Stimulated activated CD8-positive, alpha-beta memory T cell treated with anti-CD3 and anti-CD28 coated beads, Interleukin-4, amount 100 ng/mL, for 4 hours (primary cell): ENCODE measurements at places on chromosomes 6 and 20.
A peak's percentile ranks its signal among the peaks of the same experiment; 100 is the strongest.

DNA sequence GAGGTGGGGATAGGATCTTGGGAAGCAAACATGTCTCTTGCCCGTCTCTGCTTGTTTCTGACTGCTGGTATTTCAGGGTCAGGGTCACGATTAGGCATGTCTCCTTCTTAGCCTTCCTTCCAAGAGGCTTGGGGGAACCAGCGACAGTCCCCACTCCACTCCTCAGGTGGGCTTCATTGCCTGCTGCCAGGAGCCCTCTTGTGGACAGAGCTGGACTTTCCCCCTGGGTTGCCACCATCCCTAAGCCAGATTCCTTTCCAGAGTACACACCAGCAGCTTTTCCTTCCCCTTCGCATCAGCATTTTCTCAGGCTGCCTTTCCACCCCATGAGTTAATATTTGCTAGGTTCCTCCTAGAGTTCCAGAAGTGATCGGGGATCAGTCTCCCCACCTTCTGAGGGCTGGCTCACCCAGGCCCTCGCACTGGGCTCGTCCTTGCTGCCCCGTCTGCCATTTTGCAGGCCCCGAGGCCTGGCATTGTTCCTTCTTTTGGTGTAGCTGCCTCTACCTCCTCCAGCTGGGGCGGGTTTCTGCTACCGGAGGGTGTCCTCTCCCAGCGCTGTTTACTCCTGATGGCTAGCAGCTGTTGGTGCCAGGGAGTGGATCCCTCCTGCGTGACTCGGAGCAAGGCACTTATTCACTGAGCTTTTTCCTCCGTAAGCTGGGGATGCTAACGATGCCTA, 8.8 kb upstream of the C20orf144 start:
- no peak for DNase-seq

- DNase-seq: no peak
Observed at GRCh38 chr20:57002066-57002570, 264.3 kb downstream of the BMP7 start.

DNA sequence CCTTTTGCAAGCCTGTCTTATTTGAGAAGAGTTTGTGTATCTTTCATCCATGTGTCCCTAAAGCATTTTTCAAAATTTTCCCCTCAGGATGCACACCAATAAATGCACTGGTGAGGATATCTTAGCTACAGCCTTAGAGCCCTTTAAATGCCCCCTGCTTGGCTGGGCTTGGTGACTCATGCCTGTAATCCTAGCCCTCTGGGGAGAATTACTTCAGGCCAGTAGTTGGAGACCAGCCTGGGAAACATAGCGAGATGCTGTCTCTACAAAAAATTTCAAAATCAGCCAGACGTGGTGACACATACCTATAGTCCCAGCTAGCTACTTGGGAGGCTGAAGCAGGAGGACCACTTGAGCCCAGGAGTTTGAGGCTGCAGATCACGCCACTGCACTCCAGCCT, 33.8 kb upstream of the PLCB4 start:
- DNase-seq: no peak

DNA sequence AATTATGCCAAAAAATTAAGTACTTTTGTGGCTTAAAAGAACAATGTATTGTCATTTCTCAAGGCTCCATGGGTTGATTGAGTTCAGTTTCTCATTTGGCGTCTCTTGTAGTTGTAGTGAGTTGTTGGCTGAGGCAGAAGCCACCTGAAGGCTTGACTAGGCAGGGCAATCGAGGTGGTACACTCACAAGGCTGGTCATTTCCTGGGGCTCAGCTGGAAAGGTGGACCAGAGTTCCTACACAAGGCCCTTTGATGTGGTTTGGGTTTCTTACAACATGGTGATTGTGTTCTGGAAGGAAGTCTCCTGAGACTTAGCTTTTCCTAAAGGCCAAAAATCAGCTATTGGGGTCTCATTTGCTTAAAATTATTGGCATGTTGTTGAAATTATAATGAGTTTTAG, 22.6 kb downstream of the MAS1 start:
- no peak for DNase-seq

DNA sequence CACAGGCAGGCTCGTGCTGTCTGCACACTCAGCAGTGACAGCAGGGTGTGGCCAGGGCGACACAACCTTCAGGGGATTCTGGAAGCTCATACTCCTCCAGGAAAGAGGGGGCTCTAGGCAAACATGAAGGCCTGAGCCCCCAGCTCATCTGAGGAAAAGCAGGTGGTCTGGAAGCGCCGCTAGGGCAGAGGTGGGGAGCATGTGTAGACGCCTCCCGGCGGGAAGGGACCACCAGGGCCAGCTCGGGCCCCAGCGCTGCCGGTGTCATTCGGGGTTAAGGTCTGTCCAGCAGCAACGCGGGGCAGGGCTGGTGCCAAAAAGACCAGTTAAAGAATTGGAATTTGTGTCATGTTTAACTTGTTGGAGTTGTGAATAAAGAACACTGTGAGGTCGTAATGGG, 39.3 kb upstream of the SYNJ2 start:
- DNase-seq: no peak

- DNase-seq: no peak
Observed at GRCh38 chr6:71913444-71914234, 27.3 kb downstream of the RIMS1 start.

DNA sequence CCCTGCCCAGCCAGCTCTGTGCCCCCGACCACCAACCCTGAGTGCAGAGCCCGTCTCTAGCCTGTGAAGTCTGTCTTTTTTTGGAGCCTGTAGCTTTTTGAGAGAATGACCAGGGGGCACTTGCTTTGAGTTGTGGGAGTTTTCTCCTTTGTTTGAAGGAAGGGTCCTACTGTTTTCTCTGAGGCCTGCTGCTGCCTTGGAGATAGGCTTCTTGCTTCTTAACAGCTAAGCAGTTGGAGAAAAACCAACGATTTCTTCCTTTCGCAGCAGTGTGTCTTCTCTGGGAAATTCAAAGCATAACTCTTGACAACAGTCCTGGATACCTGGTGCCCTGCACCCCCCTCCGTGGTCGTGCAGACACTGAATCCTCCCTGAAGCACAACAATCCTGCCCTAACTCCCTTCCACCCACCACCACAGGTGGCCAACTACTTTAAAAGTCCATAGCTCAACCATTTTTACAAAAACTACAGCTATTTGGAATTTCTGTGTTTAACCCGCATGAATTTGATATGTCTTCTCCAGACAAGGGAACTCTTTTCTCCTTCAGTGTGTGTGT, 61.0 kb downstream of the FAM50B start:
- no peak for DNase-seq

DNA sequence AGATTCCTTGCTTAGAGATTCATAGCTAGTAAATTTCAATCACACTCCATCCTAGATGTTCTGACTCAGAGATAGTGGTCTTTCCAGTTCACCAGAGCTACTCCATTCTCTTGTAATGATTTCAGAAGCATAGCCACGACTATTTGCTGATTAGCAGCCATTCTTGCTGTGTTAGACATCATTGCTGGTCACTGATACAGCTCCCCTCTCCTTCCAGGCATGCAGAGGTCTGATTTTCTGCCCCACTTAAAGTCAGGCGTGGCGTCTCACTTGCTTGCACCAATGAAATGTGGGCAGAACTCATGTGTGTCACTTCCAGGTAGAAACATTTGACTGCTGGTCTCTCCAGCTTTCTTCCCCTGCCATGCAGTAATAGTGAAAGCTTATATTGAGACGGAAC, 168.9 kb upstream of the JARID2 start:
- DNase-seq: no peak

- no peak for DNase-seq
Observed at GRCh38 chr6:169185692-169186485, 67.8 kb downstream of the THBS2 start.

DNA sequence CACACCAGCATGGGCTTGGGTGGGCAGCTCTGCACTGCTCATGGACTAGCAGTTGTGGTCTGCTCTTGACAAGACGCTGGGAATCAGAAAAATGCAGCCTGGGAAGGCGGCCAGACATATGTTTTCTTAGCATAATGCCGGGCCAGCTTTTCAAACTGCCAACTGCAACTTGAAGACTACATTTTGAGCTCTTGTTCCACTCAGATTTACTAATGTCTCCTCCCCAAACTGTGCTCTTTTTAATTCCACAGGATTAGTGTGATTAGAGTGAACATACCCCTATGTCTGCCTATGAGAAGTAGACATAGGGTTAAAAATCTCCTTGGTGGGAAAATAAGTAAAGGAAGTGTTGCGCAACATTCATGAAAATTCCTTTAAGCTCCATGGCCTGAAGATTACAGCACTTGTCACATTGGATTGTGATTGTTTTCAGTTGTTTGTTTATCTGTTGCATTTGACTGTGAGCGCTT, 5.3 kb upstream of the FNDC1 start:
- no peak for DNase-seq

- DNase-seq: no peak
Observed at GRCh38 chr6:151002491-151002935, 137.0 kb downstream of the MTHFD1L start.

DNA sequence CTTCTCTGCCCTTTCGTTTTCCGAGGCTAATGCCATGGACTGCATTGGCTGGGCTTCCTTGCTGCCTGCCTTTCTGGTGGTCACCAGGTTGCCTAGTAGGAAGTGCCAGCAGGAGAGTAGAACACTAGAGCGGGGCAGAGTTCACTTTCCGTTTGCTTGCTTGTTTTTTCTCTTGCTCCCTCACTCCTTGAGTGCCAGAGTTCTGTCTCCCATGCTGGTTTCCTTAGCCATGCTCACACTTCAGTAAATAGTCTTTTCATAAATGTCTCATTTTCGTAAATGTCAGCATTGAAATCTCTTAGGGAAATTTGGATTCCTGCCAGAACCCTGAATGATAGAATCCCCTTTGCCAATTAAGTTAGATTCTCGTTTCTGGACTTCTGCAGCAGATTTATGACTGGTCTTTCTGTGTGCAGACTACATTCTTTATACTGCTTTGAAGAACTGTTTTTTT, 63.9 kb downstream of the FAM83B start:
- DNase-seq: no peak

DNA sequence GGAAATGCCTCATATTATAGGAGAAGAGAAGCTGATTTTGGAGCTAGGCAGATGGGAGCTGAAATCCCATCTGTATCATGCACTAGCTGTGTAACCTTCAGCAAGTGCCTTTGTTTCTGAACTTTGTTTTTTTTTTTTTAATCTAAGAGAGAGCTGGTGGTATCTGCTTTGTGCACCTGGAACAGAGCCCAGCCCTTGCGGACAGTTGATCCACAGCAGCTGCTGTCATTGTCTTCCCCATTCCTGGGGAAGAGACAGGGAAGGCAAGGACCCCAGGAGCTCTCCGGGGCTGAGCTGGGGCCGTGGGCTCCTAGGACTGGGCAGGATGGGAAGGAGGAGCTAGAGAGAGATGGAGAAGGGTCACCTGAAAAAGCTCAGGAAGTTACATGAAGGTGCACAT, 92.1 kb downstream of the SYNJ2 start:
- no peak for DNase-seq

DNA sequence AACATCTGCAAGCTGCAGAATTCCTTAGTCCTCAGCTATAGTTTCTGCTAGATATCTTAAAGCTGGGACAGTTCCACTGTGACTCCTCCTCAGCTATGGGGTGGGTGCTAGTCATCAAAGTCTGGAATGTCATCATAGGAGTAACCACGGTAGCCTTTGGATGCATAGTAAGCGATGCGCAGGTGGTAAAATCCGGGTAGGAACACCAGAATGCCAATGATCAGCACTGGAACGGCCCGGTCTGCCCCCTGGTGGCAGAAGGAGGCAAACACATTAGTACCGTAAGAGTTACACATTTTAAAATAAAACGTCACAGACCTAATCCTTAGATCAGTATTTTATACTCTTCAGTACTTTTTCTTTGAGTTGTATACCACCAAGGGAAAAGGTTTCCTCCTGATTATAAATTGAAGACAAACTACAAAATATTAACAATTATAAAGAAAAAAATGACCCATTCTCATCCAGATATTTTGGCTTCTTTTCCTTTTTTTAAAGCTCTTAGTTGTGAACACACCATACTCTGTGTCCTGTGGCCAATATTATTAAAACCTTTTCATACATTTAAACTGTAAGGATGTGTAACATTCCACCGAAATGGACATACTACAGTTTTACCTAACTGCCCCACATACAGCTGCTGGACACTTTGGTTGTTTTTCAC, 18.9 kb downstream of the PCNA start:
- peak; percentile 41 for DNase-seq

DNA sequence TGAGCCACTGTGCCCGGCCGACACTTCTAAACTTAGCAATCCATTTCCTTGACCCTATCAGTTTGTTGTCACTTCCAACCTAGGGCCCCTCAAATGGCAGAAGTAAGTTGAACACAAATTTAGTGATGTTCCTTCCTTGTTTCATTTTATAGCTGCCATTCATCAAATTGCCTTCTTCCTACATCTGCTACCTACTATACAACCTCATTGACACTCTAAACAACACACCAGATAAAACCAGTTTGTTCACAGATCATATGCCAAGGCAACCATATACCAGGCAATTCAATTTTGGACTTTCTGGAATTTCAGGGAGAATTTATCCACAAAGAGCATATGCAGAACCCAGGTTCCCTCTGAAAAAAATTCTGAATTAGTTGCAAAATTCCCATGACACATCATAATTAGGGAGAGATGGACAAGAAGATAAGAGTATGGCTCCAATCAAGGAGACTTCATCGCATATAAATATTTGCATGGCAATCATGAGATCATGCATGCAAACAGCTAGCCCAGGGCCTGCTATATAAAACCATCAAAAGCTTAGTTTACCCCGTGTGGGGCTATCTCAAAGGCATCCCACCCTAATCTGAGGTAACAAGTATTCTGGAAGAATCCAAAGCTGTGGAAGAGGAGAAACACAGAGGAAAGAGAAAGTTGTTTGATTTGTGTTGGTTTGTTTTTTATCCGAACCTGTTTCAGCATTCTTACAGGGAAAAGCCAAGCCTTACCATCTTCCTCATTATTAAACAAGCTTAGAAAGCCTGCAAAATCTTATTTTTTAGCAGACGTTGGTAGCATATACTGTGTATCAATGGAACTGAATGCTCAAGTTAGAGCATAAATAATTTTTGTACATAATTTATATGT, 132.8 kb upstream of the TNFAIP3 start:
- DNase-seq: no peak

- DNase-seq: no peak
Observed at GRCh38 chr6:130935978-130936377, 108.8 kb downstream of the SMLR1 start.

DNA sequence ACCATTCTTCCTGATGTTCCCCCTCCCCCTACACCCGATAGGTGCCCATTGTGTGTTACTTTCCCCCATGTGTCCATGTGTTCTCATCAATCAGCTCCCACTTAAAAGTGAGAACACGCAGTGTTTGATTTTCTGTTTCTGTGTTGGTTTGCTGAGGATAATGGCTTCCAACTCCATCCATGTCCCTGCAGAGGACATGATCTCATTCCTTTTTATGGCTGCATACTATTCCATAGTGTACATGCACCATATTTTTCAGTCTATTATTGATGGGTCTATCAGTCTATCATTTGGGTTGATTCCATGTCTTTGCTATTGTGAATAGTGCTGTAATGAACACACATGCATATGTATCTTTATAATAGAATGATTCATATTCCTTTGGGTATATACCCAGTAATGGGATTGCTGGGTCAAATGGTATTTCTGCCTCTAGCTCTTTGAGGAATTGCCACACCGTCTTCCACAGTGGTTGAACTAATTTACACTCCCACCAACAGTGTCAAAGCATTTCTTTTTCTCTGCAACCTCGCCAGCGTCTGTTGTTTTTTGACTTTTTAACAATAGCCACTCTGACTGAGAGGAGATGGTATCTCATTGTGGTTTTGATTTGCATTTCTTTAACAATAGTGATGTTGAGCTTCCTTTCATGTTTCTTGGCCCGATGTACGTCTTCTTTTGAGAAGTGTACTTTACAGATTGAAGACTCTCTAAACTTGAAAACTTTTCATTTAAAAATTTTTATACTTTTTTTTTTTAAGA, 41.0 kb upstream of the GCNT2 start:
- DNase-seq: no peak
